ENCODE measurements at places on chromosomes 13 and 19.

- peak overlapping the region; percentile 77 for H3K4me3 ChIP-seq
- no peaks in the 10 kb centered on the region for H3K4me1 ChIP-seq
- no peak for DNase-seq
- H3K27me3 ChIP-seq: no peaks in the 10 kb centered on the region
- peak overlapping the region; percentile 98 for H3K27ac ChIP-seq
Measured at GRCh38 chr19:1276628-1277022, 1.3 kb downstream of the FAM174C start.

GRCh38 chr19:19643158-19644053, at the start of gene GMIP:
Gene GMIP, minus strand, starts transcription at chr19:19643657. Its CDS starts 128 bp downstream, at chr19:19643529.
- H3K4me1 ChIP-seq: no peaks in the 10 kb centered on the region
- peak within 1 kb of the TSS; percentile 75 for H3K27ac ChIP-seq
- DNase-seq: no peak
- H3K36me3 ChIP-seq: peaks cover 38% of the 10 kb centered on the region
- no peaks in the 10 kb centered on the region for H3K27me3 ChIP-seq
- peak within 1 kb of the TSS; percentile 76 for H3K4me3 ChIP-seq

- no peaks in the 10 kb centered on the region for H3K4me1 ChIP-seq
Measured at GRCh38 chr13:29254626-29255370, 340.7 kb downstream of the SLC7A1 start.

- peaks cover 5% of the 10 kb centered on the region for H3K4me1 ChIP-seq
- H3K4me3 ChIP-seq: no peak overlapping the region
- no peak for DNase-seq
- no peaks in the 10 kb centered on the region for H3K27me3 ChIP-seq
Measured at GRCh38 chr13:33372251-33372919, 86.8 kb upstream of the STARD13 start.

DNA sequence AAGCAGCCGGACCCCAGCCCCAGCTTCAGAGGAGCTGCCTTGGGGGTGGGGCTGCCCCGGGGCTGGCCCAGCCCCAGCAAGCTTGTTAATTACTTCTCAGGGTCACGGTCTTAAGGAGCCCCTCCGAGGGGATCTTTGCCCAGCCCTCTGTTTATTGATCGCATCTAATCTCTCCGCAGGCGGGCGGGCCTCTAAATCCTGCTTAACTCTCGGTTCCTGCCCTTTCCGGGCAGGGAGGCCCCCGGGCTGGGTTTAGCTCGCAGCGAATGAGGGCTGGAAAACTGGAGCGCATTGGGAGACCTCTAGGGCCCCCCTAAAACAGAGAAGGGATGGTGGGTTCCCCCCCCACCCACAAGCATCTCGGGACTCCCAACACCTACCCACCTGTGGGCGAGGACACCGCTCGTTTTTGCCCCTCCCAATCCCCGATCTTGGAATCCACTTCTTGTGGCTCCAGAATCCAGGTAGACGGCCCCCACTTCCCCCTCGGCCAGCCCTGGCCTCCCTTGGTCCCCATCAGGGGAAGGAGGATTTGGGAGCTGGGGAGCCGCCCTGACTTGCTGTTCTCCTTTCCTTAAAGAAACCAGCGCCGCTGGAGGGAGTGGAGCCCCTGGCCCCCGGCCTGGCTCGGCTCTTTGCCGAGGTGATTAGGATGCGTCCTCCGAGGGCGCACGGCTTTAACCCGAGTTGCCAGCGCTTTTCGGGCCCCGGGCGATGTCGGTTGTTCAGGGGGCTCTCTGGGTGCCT, 59.5 kb upstream of the ADGRL1 start:
- H3K4me3 ChIP-seq: no peak overlapping the region
- H3K27ac ChIP-seq: no peak overlapping the region
- H3K36me3 ChIP-seq: no peaks in the 10 kb centered on the region
- no peaks in the 10 kb centered on the region for H3K4me1 ChIP-seq

- no peaks in the 10 kb centered on the region for H3K27me3 ChIP-seq
- peaks cover 17% of the 10 kb centered on the region for H3K36me3 ChIP-seq
- DNase-seq: no peak
- H3K4me3 ChIP-seq: no peak overlapping the region
- peak overlapping the region; percentile 99 for H3K27ac ChIP-seq
- H3K4me1 ChIP-seq: no peaks in the 10 kb centered on the region
Measured at GRCh38 chr19:42249149-42249750, 5.7 kb downstream of the ERF start.

GRCh38 chr19:39795001-39795400, 16.3 kb downstream of the LEUTX start:
- no peaks in the 10 kb centered on the region for H3K4me1 ChIP-seq
- no peak overlapping the region for H3K4me3 ChIP-seq
- no peak for DNase-seq
- no peaks in the 10 kb centered on the region for H3K27me3 ChIP-seq
- H3K36me3 ChIP-seq: no peaks in the 10 kb centered on the region
- no peak overlapping the region for H3K27ac ChIP-seq

DNA sequence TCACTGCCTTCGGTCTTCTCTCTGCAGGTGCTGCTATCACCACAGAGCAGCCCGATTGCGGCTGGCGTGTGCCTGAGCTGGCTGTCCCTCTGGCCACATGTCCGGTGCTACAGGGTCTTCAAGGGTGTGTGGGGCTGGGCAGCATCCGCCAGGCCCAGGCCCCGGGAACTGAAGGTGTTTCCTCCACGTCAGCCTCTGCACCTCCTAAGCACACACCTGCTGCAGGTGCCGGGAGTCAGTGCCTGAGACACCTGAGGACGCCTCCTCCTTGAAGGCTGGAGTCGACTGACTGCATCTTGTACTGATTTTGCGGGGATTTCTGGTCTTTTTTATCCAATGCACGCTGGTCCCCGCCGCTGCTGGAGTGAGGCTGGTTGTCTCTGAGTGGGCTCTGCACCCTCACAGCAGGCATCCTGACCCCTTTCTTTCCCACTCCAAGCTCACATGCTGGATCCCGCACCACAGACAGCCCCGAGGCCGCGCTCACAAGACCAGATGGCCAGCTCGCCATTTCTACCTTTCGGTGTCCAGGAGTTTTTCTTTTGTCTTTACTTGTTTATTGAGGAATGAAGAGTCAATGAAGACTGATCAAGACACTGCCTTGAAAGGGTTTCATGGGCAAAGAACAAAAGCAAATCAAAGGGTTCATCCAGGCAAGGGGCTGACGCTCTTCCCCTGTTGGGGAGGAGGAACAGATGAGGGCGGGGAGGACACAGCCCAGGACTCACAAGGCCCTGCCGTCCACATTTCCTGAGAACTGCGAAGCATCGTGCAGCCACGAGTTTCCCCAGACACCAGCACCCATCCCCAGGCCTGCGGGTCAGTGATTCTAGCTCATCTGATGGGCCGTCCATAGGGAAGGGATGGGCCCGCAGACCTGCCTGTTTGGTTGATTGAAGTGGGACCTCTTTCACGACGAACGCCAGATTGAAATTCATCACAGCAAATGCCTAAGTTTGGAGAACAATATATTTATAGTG, 203.8 kb upstream of the SOX1 start:
- DNase-seq: peak; percentile 44
- no peak overlapping the region for H3K4me3 ChIP-seq
- H3K36me3 ChIP-seq: no peaks in the 10 kb centered on the region

DNA sequence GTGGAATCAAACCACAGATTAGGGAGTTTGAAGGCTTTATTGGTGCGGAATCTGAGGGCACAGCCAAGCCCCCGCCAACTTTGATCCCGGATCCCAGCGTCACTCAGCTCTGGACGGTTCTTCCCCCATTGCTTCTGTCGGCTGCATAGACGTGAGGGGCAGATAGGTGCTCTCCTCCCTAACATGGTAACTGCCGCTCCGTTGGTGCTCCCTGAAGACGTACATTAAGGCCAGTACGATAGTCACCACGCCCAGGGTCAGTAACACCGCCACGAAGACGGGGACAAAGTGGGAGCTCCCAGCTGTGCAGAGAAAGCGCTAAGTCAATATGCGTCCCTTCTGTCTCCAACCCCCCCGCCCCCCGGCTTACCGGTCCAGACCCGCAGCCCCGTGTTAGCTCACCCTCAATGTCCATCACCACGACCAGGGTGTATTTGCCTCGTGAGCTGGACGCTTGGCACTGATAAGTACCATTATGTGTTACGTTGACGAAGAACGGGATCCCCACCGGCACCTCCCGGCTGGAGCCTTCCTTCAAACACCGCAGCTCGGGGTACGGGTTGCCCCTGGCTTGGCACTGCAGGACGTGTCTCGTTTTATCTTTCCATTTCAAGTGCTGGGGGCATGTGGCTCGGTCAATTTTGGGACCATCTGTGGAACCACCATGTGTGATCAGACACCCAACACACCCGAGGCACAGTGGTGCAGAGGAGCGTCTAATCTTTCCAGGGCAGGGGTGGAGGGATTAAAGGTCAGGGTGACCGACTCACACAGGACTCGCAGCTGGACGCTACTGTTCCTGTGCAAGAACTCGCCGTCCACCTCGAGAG, 644 bp upstream of the RAVER1 start:
- no peaks in the 10 kb centered on the region for H3K27me3 ChIP-seq
- DNase-seq: no peak
- peak overlapping the region; percentile 74 for H3K4me3 ChIP-seq
- H3K36me3 ChIP-seq: peaks cover 16% of the 10 kb centered on the region

DNA sequence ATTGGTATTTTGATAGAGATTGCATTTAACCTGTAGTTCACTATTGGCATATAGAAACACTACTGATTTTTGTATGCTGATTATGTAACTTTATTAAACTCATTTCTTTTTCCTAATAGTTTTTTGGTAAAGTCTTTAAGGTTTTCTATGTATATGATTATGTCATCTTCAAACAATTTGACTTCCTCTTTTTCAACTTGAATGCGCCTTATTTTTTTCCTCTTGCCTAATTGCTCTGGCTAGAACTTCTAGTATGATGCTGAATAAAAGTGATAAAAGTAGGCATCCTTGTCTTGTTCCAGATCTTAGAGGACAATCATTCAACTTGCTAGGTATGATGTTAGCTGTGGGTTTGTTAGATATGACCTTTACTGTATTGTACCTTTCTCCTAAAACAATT, 1034.9 kb downstream of the PCDH9 start:
- H3K4me3 ChIP-seq: no peak overlapping the region
- no peak for DNase-seq
- no peaks in the 10 kb centered on the region for H3K4me1 ChIP-seq
- H3K36me3 ChIP-seq: no peaks in the 10 kb centered on the region
- no peaks in the 10 kb centered on the region for H3K27me3 ChIP-seq

DNA sequence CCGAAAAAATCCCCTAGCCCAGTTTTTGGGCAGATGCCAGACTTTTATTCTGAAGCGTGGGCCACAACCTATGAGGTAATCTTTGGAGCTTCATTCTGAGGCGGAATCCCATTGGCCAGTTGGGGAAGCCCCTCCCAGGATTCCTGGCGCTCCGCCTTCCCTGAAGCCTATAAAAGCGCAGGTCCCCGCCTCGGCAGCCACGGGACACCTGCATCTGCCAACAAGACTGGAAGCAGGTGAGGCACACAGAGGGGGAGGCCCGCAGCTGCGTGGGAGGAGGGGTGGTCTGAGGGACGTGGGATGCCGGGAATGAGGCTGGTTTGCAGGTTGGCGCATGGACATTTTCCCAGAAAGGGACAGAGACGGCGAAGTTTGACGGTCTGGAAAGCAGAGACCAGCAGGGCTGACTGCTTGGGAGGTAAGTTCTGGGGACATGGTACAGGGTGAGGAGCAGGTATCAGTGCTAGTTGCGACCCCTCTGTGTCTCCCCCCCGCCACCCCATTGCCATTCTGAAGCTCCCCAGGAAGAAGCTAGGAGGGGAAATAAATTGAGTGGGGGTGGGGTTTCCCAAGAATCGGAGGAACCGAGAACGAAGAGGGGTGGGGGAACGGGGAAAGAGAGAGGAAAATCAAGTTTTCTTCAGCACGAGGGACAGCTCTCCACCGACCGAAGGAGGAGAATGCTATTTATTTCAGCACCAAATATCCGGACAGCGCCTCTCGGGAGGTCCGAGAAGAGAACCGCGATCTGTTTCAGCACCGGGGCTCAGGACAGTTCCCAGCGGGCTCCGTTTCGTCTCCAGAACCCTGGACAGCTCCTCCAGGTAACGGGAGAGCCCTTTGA, 22.4 kb upstream of the FEM1A start:
- H3K4me3 ChIP-seq: no peak overlapping the region
- no peaks in the 10 kb centered on the region for H3K4me1 ChIP-seq
- peak; percentile 66 for DNase-seq
- no peaks in the 10 kb centered on the region for H3K36me3 ChIP-seq

DNA sequence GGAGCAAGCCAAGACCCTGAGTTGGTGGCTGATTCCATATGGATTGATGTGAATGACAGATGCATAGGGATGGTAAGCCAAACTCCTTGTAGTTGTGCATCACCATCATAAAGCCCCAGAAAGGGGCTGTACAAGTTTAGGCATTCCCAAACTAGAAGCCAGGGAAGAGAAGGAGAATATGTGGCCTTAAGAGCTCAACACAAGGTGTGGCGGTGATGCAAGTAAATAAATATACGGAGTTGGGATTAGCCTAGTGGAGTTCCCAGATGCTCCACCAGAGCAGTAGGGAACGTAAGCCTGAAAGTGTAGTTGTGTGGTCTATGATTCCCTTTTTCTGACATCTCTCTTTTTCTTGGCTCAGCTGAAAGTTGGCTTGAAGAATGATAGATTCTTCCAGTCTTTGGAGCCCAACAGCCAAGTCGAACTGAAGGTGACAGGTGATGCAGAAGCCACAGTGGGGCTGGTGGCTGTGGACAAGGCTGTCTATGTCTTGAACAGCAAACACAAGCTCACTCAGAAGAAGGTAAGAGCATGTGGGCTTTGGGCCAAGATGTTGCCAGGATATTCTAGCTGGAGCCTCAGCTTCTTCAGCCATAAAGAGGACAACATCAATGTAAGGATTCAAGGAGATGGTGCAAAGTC, 30.1 kb downstream of the RDH8 start:
- no peaks in the 10 kb centered on the region for H3K4me1 ChIP-seq
- H3K36me3 ChIP-seq: no peaks in the 10 kb centered on the region
- H3K27ac ChIP-seq: no peak overlapping the region

- no peaks in the 10 kb centered on the region for H3K27me3 ChIP-seq
- no peak overlapping the region for H3K27ac ChIP-seq
- no peaks in the 10 kb centered on the region for H3K4me1 ChIP-seq
- no peak for DNase-seq
Measured at GRCh38 chr13:31725841-31726240, 13.5 kb upstream of the RXFP2 start.

DNA sequence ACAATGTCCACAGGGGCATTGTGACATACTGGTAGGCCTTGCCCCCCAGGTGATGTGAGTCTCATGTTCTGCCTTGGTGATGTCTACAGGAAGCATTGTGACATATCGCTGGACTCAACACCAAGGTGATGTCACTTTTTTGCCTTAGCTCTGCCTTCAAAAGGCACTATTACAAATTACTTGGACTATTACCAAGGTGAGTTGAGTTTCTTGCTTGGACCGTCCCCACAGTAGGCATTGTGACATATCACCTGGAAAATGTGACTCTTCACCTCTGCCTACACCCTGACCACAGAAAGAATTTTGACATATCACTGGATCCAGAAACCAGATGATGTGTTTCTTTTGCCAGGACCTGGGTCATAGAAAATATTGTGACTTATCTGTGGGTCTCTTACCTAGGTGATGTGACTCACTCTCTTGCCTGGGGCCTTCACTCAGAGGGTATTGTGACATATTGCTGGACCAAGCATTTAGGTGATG, 60.6 kb upstream of the ZNF724 start:
- no peaks in the 10 kb centered on the region for H3K36me3 ChIP-seq
- DNase-seq: no peak
- no peak overlapping the region for H3K27ac ChIP-seq
- H3K27me3 ChIP-seq: no peaks in the 10 kb centered on the region

GRCh38 chr19:47549261-47549862, 23.6 kb downstream of the ZNF541 start:
- peaks cover 7% of the 10 kb centered on the region for H3K27me3 ChIP-seq
- DNase-seq: no peak
- no peaks in the 10 kb centered on the region for H3K36me3 ChIP-seq
- H3K4me1 ChIP-seq: no peaks in the 10 kb centered on the region

All from right atrium auricular region (tissue), 2 donors.